ENCODE measurements at places on chromosomes 3 and 15.

DNA sequence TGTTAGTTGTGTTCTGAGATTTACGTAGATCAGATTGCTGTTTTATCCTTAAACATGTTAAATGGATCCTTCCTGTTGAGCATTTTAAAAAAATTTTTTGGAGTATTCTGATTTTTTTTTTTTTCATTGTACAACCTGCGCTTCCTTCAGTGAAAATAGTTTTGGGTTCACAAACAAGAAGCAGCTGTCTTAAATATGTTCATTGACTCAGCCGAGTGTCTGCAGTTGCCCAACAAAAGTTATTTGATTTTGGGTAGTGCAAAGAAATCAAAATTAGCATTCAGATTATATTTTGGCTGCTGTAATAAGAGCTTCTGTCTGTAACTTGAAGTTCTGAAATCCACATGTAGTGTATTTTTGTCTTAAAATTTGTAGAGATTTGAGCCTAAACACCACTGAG, 148.2 kb downstream of the BBX start:
- no peak for DNase-seq

GRCh38 chr3:55795746-55796145, 308.6 kb upstream of the WNT5A start:
- DNase-seq, result no peak

DNA sequence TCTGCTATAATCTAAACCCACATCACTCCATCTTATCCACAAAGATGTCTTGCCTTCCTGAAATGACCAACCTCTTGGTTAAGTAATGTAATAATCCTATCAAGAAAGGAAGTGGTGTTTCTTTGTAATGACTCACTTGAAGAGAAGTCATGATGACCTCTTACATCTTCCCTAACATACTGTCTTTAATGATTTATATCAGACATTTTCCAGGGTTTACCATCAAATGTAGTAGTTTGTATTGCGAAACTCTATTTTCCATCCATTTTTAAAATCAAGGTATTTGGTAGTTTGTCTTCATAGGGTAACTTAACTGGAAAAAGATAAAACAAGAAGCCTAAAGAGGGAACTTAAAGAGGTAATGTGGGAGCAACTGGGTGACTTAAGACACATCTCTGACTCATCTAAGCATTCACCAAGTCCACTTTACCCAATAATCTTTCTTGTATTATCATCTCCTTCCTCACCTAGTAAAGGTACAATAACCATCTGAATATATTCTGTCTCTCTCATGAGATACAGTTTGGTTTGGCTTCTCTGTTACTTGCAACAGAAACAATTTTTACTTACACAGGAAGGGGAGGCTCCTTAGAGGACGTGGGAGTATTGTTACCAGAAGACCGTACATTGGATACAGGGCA, 5.7 kb upstream of the MAPK6 start:
- DNase-seq, result no peak

GRCh38 chr3:110015231-110015963, 678.1 kb upstream of the DPPA4 start:
- no peak for DNase-seq

DNA sequence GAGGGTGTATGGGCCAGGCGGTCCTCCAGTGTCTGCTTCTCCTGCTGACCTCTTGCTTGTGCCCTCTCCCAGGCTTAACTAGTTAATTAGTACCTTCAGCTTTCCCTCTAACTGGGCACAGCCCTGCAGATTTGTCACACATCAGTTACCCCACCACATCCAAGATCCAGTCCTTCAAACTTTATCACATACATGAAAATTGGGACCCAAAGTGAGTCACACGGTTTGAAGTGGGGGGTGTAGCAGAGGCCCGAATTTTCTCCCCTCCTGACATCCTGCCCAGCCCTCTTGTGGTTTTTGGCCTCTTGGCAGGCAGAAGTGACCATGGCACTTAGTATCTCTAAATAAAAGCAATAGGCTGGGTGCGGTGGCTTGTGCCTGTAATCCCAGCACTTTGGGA, 3.9 kb downstream of the MAPKAPK3 start:
- no peak for DNase-seq

- no peak for DNase-seq
Observed at GRCh38 chr3:134606033-134607025, 44.5 kb downstream of the KY start.

DNA sequence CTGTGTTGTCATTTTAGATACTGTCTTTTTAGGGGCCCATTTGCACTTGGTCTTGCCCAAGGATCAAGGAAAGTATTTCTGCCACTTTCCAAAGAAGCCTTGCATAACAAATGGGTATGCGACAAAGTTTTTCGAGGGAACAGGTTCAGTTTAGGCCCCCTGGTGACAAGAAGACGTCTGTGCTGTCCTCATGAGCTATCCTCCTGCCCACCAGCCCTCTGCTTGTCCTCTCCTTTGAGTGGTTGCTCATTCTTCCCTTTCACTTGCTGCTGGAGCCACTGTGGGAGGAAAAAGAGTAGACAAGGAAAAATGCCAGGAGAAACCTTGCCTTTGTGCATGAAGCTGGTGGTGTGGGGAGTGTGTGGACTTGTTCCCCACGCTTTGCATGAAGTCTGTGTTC, 171.9 kb downstream of the CACNA2D3 start:
- no peak for DNase-seq

DNA sequence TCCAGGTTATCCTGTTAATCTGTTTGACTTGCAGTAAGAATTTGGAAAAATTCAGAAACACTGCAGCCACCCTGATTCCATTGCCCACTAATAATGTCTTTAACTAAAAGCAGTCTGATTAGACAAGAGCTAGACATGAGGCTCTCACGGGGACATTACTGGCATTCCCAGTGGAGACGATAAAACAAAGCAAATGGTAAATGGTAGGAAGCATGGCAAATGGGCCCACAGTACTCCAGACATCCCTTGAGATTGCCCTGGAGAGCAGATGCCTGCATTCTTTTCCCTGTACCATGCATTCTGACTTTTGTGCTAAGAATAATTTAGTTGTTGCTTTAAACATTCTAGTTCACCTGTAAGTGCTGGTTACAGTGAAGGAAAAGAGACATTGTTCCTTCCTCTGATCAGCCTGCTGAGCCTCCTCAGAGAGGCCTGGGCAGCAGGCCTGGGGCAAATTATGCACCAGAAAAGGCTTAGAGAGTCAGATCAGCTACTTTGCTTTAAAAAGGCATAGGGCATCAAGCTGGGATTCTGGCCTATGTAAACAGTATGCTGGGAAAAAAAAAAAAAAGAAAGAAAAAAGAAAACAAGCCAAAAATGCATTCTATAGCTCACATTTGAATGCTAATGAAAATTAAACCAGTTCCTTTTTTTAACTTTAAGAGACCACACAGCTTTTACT, 204.6 kb downstream of the GABRG3 start:
- no peak for DNase-seq
